ENCODE measurements at places on chromosomes 11 and 22. TPM values are rescaled to one million over a fixed set of nuclear protein-coding genes. Genes with fewer than 3 reads are reported as not detected.
A peak's percentile ranks its signal among the peaks of the same experiment; 100 is the strongest.

UPB1 gene
- 1.6 TPM for total RNA-seq

MPEG1 gene
- not detected for total RNA-seq

- DNase-seq: no peak
Observed at GRCh38 chr22:23225724-23226496, 45.6 kb downstream of the BCR start.

- DNase-seq: no peak
Observed at GRCh38 chr11:47409440-47410369, 1.3 kb downstream of the SLC39A13 start.

DNA sequence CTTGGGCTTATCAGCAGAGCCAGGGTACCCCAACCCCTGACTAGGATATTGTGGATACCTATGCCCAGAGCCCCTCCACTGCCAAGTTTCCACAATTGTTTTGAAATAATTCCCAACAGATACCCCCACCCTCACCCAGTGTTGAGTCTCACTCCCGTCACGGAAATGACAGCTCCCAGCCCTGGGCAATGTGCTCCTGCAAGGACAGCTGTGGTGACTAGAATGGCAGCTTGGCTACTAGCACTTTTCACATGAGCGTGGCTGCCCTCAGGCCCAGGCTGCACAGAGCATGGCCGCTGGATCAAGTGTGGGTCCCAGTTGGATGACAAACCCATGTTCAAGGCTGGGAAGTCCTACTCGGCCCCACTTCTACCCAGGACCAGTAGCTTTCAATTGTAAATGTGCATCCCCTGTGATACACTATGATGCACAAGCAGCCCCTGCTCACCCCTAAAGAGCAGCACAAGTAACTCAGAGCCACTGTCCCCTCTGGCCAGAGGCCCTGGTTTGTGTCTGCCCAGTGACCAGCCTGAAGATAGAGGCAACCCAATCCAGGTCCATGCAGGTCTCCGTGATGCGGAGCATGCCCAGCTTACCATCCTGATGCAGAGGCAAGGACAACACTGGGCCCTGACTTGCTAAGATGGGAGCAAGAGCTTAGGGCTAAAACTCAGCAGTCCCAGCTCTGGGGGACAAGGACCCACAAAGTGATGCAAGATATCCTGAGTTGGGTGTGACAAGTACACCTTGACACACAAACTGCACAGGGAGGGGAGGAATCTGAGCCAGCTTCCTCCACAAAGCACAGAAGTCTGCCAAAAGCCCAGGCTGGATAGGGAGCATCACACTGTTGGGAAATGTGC, 13.2 kb downstream of the KCNQ1OT1 start:
- DNase-seq: no peak

MS4A8 gene
- total RNA-seq: not detected

SPDYC gene
- not detected for total RNA-seq

CNTN5 gene
- 52.6 TPM for total RNA-seq

INCENP gene
- total RNA-seq: 68.7 TPM

CHADL gene
- total RNA-seq: 3.3 TPM

- peak; percentile 48 for DNase-seq
Observed at GRCh38 chr11:75513250-75513649, 12.5 kb downstream of the GDPD5 start.

- peak; percentile 74 for DNase-seq
Observed at GRCh38 chr11:75445315-75445953, 12.4 kb upstream of the KLHL35 start.

GRCh38 chr11:17927681-17928343, 85.0 kb downstream of the SERGEF start:
- peak; percentile 40 for DNase-seq

- DNase-seq: no peak
Observed at GRCh38 chr11:35614939-35615569, 3.2 kb upstream of the FJX1 start.

DNA sequence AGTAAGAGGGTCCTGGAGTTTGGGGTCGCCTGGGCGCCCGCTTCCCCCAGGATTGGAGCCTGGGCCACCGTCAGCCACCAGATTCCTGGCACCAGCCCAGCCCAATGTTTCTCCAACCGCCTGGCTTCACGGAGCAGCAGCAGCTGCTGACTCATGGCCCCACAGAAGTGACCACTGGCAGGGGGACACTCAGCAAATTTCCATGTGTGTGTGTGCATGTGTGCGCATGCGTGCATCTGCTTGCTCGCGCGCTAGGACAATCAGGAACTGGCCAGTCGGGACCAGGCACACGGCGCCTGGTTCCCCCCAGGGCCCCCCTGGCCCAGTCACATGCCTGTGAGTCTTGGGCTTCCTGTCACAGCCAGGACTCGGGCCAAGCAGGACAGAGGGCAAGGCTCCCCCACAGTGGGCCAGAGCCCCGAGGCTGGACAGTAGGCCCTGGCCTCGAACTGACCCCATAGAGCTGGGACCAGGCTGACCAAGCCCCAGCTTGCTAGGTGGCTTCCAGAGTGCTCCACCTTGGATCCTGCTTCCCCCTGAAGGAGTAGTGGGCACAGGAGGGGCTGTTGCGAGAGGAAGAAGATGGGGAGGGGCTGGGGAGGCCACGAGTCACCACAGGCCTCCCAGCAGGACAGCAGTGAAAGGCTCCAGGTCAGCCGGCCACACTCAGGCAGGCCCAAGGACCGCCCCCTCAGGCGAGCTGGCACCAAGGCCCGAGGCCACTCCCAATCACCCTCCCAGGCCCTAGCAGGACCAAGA, 3.2 kb downstream of the CTSD start:
- DNase-seq: peak; percentile 25
